ENCODE measurements at places on chromosomes 2 and 18. TPM values are rescaled to one million over a fixed set of nuclear protein-coding genes. Genes with fewer than 3 reads are reported as not detected.

Gene SP5
- 1.7 TPM for total RNA-seq

Gene DPYSL5
- 0.74 TPM for total RNA-seq

DNA sequence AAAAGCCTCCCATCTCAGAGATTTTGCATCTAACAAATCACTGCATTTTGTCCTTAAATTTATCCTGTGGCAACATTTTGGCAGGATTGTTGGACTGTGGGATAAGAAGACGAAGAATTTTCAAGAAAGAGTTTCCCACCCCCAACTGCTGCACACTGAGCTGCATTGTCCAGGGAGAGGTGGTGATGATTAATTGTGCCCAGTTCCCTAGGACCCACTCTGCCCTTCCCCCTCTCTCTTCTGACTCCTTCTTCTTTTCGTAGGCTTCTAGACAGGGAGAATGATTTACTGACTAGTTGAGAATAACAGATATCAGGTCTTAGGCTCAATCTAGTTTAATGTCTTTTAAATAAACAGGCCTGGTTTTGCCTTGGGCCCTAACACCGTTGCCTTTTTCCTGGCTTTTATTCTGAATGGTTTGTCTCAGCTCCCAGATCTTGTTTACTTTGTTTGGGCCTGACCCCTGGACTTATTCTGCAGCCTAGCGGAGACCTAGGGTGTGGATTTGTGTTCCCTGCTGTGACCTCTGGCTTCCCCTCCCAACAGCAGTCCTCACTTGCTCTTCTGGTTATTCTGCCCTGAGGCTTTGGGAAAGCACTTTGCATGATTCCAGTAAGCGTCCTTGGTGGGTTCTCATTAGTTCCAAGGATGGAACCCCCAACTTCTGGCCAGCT lies 233.3 kb downstream of the INSIG2 start:
- no peak for DNase-seq

- DNase-seq: no peak
These were observed 39.4 kb downstream of the MYT1L start for GRCh38 chr2:2291500-2292260.

GRCh38 chr2:2229626-2230432 lies 101.2 kb downstream of the MYT1L start:
- DNase-seq: no peak

Measured in vagina (tissue), 2 donors.